Kidney epithelial cell (primary cell): ENCODE measurements at places on chromosomes 12 and 14. TPM values are rescaled to one million over a fixed set of nuclear protein-coding genes. Genes with fewer than 3 reads are reported as not detected.

- DNase-seq = no peak
Measured at GRCh38 chr12:47610686-47611252, 95.1 kb downstream of the RPAP3 start.

Gene RAB15
- 18.2 and 21.9 TPM in 2 replicates for total RNA-seq

DNA sequence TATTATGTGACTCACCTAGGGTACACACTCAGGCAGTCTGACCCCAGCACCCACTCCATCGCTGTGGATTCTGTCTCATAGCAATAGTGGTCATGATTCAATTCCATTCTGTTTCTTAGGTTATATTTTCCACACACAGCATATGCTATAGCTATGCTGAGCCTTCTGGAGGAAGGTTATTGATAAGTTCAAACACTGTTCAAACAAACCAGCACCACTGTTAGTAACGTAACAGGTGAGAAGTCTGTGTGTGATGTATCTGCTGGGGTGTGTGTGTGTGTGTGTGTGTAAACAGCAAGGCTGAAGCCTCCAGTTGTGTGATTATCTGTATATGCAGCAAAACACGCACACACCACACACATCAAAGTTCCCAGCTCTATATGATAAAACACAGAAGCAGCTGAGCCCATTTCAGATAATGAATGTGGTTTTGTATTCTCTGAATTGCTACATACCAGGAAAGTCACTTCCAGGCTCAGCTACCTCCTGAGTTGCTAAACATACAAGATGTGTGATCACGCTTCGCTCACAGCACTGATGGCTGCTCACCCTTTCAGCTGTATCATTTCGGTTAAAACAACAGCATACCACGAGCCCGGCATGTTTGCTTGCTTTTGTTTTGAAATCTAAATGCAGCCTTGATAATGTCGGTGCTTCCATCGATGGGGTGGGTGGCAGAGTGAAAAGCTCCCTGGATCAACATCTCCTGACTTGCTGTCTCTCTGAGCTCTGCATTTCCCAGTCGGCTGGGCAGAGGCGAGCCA lies 6.8 kb upstream of the SYNE3 start:
- DNase-seq = no peak

DNA sequence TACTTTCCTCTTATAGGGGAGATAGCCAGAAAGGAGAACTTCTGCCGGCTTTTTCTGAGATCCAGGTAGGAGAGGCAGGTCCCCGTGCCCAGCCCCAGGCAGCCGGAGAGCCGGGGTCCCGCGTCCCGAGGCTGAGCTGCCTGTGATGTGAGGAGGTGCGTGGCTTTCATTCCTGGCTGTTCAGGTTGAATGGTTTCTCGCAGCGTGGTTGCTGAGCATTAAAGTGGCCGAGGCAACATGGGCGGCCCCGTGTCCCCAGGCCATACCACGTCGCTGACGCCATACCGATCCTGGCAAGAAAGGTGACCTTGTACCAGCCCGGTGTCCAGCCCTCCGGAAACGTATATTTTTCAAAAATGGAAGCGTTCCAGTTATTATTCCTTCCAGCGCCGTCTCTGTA lies 116.7 kb upstream of the MYL2 start:
- no peak for DNase-seq

DNA sequence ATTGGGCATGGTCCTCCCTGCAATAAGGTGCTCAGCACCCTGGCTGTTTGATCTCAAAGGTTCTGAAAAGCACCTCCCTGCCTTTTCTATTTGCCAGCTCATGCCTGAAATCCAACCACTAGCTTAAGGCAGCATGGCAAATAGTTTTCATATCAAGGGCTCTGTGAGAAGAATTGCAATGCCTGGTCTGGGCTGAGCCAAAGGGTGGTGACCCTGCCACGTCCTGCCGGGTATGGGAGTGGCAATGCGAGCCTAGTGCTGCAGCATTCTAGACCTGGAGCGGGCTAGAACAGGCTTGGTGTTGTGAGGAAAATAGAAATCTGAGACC lies 2.3 kb upstream of the SCNN1A start:
- no peak for DNase-seq

DNA sequence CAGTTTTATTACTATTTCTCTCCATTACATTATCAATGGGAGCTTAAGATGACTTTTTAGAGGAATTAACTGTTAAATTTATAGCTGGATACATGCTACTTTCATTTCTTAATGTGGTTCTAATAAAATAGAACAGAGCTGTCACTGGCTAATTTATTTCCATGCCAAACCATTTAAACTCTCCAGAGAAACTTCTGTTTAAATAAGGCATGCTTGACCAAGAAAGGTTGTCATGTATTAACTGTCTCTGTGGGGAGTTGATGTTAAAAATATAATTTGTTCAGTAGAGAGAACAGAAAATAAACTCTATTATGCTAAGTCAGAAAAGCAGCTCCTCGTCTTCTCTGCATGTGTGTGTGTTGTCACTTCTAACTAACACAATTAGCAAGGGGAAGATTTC lies 447.4 kb downstream of the SLC16A7 start:
- no peak for DNase-seq

GRCh38 chr12:107622001-107622400 lies 63.6 kb upstream of the PWP1 start:
- DNase-seq = no peak

GRCh38 chr14:68632054-68632895 lies 160.6 kb downstream of the ZFP36L1 start:
- no peak for DNase-seq

- DNase-seq = no peak
Measured at GRCh38 chr12:2311020-2311778, 258.4 kb downstream of the CACNA1C start.

Gene STAB2
- not detected in 2 replicates for total RNA-seq

DNA sequence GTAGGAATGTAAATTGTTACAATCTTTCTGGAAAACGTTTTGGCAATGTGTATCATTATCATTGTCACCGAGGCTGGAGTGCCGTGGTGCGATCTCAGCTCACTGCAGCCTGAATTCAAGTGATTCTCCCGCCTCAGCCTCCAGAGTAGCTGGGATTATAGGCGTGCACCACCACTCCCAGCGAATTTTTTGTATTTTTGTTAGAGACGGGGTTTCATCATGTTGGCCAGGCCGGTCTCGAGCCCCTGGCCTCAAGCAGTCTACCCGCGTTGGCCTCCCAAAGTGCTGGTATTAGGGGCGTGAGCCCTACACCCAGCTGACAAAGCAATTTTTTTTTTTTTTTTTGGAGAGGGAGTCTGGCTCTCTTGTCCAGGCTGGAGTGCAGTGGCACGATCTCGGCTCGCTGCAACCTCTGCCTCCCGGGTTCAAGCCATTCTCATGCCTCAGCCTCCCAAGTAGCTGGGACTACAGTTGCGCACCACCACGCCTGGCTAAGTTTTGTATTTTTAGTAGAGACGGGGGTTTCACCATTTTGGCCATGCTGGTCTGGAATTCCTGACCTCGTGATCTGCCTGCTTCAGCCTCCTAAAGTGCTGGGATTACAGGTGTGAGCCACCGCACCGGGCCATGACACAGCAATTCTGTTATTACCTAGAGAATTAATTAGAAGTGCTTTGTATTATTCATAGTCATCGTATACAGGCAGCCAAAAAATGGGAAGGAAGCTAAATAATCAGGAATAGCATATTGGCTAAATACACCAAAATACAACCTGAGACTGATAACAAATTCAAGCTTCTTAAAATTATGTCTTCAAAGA lies 1.2 kb downstream of the ACTR6 start:
- no peak for DNase-seq
